ENCODE measurements at places on chromosomes 4 and X. TPM values are rescaled to one million over a fixed set of nuclear protein-coding genes. Genes with fewer than 3 reads are reported as not detected.

USP51 gene
- 0.33 TPM for polyA plus RNA-seq

ACE2 gene
- polyA plus RNA-seq = 16.5 TPM

EDA gene
- polyA plus RNA-seq = 4.7 TPM

MAGEA1 gene
- polyA plus RNA-seq = not detected

MAGEB2 gene
- polyA plus RNA-seq = not detected

SNCA gene
- polyA plus RNA-seq = 18.3 TPM

RNF128 gene
- polyA plus RNA-seq = 58.0 TPM

PHKA2 gene
- 38.9 TPM for polyA plus RNA-seq

LUZP4 gene
- polyA plus RNA-seq = not detected

POLN gene
- polyA plus RNA-seq = 3.0 TPM

NHSL2 gene
- 5.0 TPM for polyA plus RNA-seq

CTAG2 gene
- not detected for polyA plus RNA-seq

SERPINA7 gene
- 47.5 TPM for polyA plus RNA-seq

NXF2 gene
- not detected for polyA plus RNA-seq

NPNT gene
- 233 TPM for polyA plus RNA-seq

CD99 gene
- 637 TPM for polyA plus RNA-seq

GRCh38 chr4:4356106-4357041, 30.5 kb upstream of the NSG1 start:
- DNase-seq = no peak

DNA sequence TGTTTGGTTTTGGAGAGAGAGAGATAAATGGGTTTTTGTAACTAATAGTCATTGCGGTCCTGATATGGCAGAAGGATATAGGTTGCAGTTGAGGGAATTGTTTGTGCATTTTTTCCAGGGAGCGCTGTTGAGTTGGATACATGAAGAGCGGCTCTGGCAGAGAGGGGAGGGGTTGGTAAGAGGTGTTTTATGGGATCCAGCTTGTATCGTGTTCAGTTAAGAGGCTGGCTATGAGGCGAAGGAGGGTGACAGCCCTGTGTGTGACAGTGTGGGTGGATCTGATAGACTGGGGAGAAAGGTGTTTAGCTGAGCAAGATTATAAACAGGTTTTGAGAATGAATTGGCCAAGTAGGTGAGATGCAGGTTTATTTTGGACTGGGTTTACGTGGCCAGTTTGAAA, 1.5 kb downstream of the SPANXN4 start:
- no peak for DNase-seq

GRCh38 chr4:115664285-115664684, 550.9 kb upstream of the NDST4 start:
- DNase-seq = peak; percentile 2

- no peak for DNase-seq
Observed at GRCh38 chr4:8305851-8306471, 36.4 kb downstream of the HTRA3 start.

DNA sequence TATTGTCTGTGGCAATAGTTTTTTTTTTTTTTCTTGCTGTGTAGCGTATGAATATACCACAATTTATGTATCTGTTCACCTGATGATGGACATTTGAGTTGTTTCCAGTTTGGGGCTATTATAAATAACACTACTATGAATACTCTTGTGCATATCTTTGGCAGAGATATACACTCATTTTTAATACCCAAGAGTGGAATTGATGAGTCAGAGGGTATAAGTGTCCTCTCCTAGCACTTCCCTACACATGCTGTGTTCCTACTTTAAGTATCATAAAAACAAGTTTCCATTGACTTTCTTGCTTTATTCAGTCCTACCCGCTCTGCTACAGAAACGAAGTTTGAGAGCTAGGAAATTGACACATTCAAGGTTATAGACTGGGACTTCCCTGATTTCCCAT, 39.8 kb downstream of the XIAP start:
- no peak for DNase-seq

GRCh38 chr4:8368061-8368481, 72.5 kb downstream of the ACOX3 start:
- DNase-seq = no peak

- DNase-seq = no peak
Observed at GRCh38 chr4:2824329-2824835, 19.3 kb upstream of the ADD1 start.

GRCh38 chr4:3409571-3410091, 32.1 kb upstream of the HGFAC start:
- DNase-seq = no peak

DNA sequence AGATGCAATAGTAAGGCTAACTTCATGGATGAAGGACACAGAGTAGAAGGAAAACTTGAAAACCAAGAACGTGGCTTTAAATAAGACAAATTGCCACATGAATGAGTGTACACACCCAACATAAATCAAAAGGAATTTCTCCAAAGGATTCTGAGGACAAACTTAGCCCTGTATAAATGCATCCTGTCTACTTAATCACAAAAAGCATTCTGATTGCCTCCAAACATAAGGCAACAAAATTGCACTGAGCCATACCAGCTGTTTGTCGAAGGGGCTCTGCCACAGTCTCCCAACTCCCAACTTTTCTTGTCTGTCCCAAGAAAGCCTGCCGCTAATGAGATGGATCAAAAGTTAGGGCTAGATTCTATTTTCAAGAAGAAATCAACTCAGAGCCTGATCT, 194.3 kb downstream of the SOWAHB start:
- no peak for DNase-seq

- no peak for DNase-seq
Observed at GRCh38 chr4:151432654-151433053, 23.7 kb downstream of the FHIP1A start.

GRCh38 chr4:77525538-77525937, 80.1 kb upstream of the CXCL13 start:
- DNase-seq = no peak

GRCh38 chrX:7149411-7149810, 1.5 kb upstream of the PUDP start:
- DNase-seq = no peak

DNA sequence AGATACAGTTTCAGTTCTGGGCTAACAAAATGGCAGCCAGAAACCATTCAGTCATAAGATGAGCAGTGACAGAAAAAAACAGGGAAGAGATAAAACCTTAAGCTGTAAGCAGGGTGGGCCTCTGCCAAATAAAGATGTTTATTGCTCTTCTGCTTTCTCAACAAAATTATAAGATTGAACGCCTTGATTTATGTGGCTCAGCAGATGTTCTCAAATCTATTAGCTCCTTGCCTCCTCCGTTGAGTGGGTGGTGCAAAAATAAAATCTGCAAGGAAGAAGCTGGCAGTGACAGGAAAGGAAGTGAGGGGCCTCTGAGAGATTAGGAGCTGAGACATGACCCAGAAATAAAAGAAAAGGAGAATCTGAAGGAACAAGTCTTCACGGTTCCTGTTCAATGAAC, 206.6 kb downstream of the PTTG2 start:
- DNase-seq = no peak

GRCh38 chr4:119696963-119697362, 68.4 kb upstream of the PDE5A start:
- no peak for DNase-seq

DNA sequence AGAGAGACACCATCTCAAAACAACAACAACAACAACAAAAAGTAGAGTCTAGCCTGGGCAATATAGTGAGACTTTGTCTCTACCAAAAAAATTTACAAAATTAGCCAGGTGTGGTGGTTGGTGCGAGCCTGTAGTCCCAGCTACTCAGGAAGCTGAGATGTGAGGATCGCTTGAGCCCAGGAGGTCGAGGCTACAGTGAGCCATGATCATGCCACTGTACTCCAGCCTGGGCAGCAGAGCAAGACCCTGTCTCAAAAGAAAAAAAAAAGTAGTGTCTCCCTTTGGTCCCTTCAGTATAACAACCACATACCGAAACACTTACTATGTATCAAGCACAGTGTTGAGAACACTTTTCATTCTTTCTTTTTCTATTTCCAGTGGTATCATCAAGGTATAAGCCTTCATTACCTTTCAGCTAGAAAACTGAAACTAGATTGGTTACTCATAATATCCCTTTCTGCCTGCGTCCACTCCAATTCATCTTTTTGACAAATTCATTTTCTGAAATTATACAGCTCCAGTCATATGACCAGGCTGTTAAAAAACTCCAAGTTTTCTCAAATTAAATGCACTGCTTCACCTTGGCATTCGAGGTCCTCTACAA, 54.1 kb downstream of the RPS6KA3 start:
- no peak for DNase-seq

- DNase-seq = no peak
Observed at GRCh38 chr4:22532896-22533295, 17.0 kb upstream of the ADGRA3 start.

DNA sequence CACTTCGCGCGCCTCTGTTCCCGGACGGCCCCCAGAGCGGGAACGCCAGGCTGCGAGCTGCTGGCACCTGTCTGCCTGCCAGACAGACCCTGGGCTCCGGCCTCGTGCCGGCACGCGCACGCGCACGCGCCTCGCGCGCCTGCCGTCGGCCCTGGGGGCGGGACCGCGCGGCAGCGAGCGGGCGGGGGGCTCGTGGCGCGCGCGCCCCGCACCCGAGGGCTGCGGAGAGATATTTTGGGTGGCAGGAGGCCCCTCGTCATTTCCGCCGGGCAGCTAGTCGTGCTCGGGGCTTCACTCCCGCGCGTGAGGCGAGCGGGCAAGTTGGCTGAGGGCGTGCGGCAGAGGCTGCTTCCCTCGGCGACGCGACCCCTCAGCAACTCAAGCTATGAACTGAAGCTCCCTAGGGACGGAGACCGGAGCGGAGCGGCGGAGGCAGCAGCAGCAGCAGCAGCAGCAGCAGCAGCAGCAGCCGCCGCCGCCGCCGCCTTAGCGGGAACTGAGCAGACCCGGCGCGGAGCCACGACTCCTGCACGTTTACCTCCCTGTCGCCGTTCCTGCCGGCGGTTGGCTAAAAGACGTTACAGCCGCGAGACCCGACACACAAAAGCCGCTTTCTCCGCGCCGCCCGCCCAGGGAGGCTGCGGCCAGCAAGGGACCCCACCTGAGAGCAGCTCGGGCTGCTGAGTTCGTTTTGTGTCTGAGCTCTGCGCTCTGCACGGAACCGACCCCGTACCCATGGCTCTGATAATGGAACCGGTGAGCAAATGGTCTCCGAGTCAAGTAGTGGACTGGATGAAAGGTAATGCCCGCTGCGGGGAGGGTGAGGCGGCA, at the start of gene CNKSR2:
TSS of gene CNKSR2 (plus strand) at position 256 of the 831 bp plus-strand sequence. CDS start at position 736, 480 bp downstream.
- DNase-seq = peak; percentile 78

DNA sequence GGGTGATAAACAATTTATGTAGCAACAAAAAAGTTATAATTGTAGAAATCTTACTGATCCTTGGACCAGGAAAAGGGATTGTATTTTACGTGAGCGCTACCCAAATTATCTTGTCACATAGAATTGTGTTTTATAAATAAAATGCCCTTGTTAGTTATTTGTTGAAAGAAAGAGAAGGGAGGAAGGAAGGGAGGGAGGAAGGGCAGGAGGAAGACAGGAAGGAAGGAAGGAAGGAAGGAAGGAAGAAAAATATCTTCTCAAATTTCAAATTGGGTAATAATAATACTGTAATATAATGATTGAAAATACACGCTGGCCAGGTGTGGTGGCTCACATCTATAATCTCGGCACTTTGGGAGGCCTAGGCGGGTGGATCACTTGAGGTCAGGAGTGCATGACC, 206.2 kb upstream of the TLL1 start:
- no peak for DNase-seq

DNA sequence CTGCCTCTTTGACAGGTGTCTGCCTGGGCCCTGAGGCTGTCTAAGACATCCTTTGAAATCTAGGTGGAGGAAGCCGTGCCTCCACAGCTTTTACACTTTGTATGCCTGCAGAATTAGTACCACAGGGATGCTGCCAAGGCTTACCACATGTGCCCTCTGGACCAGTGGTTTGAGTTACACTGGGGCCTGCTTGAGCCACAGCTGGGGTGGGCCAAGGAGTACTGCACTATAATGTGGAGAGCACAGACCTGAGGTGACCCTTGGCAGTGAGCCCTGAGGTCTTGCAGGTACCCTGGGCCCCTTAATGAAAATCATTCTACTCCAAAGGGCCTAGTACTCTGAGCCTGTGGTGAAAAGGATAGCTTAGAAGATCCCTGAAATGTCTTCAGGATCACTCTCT, 27.2 kb upstream of the IRS4 start:
- no peak for DNase-seq

DNA sequence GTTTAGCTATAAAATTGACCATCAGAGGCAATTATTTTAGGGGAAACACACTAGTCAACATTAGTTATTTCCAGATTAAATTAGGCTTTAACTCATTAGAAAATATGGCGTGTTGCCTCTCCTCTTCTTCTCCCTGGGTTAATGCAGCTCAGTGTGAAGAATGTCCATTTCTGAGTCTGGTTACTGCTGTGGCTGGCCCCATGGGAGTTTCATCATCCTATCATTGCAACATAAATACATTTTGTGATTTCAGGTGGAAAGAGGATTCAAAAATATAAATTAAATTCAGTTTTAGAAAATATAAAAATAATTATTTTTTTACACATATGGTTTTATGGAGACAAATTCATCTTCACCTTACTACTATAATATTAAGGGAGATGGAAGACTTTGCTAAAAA, 288.5 kb upstream of the ARSJ start:
- DNase-seq = no peak

Measured in hepatocyte (in vitro differentiated cells).